A549 treated with DMSO at 1 μM for 4 hours (cell line): ENCODE measurements at places on chromosomes 6 and 20. TPM values are rescaled to one million over a fixed set of nuclear protein-coding genes. Genes with fewer than 3 reads are reported as not detected.

C6orf120 gene
- 11.2 to 15.1 TPM (median 13.3 TPM) in 5 replicates for total RNA-seq

HLA-DOA gene
- not detected in 5 replicates for total RNA-seq

C20orf144 gene
- total RNA-seq, result 0.05 to 0.15 TPM (median 0.10 TPM) in 3 of 5 replicates, not detected in the others

NR2E1 gene
- total RNA-seq, result not detected in 5 replicates

RNF217 gene
- 4.9 to 8.0 TPM (median 6.9 TPM) in 5 replicates for total RNA-seq

HTR1B gene
- total RNA-seq, result 0.03 to 0.07 TPM in 2 of 5 replicates, not detected in the others

FAM229B gene
- total RNA-seq, result 5.2 to 9.3 TPM (median 9.2 TPM) in 5 replicates

PKHD1 gene
- total RNA-seq, result not detected in 5 replicates

ZNF165 gene
- 0.93 to 1.2 TPM (median 1.0 TPM) in 5 replicates for total RNA-seq

BHLHE23 gene
- total RNA-seq, result not detected in 5 replicates
